Kidney capillary endothelial cell (primary cell): ENCODE measurements at places on chromosomes 1 and 21.
A peak's percentile ranks its signal among the peaks of the same experiment; 100 is the strongest.

- DNase-seq: no peak
Observed at GRCh38 chr1:85992791-85993190, 163.8 kb downstream of the COL24A1 start.

DNA sequence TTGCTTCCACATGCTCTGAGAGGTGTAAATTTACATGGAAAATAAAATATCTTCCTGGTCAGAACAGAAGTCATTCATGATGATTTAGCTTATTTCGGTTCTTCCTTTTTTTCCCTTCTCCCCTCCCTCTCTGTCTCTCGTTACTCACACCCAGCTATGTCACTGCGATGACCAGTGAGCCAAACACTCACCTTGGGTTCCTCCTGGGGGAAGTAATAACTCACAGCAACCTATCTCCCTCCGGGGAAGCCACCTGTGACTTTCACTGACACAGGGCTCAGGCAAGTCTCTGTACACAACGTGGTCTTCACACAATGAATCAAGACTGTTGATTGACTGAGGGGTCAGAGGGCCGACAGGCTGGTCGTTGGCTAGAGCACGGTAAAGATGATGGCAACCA, 135.3 kb upstream of the VANGL1 start:
- DNase-seq: no peak

DNA sequence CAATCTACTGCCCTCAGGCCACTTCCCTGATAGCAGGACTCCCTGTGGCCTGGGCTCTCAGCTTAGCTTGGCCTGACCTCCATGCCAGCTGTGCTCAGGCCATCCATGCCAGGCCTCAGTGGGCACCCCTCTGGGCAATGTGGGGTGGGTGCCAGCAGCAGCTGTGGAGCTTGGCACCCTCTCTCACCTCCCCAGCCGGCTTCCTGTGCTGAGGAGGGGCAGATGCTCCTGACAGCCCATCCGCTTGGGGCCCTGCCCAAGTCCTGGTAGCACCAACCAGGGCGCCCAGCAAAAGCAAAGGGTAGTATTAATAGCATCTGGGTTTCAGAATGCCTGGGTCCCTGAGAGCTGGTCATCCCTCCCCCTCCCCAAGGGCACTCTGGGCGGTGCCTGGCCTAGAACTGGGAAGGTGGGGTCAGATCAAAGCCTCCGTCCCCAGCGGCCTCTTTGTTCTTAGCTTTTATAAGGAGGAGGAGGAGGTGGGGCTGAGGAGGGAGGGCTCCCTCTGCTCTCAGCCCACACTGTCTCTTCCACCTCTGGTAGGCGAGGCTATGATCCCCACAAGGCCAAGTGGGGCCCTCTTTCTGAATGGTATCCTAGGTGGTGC, 6.1 kb downstream of the EFNA4 start:
- no peak for DNase-seq

GRCh38 chr1:22575532-22576149, 12.4 kb downstream of the EPHA8 start:
- DNase-seq: no peak

GRCh38 chr1:84344286-84344685, 42.8 kb downstream of the SAMD13 start:
- DNase-seq: no peak

GRCh38 chr21:38897532-38898421, 92.0 kb downstream of the ETS2 start:
- DNase-seq: no peak

GRCh38 chr1:172229942-172230341, 190.5 kb upstream of the C1orf105 start:
- DNase-seq: no peak

DNA sequence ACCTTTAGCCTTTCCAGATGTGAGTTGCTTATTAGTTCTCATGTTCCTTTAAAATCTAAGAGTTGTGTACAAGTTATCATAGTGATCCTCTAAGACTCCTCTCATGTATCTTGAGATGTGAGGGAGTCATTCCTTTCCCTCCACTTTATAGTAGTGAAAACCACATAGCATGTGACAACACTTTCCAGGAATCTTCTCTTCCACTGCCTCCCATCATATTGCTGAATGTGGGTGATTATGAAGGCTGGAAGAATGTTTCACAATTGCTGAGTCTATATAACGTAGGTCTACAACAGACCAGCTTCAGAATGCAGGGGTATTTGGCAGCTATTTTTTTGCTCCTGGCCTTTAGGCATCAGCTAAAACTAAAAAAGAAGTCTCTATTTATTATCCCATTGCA, 44.7 kb upstream of the LRRC7 start:
- no peak for DNase-seq

DNA sequence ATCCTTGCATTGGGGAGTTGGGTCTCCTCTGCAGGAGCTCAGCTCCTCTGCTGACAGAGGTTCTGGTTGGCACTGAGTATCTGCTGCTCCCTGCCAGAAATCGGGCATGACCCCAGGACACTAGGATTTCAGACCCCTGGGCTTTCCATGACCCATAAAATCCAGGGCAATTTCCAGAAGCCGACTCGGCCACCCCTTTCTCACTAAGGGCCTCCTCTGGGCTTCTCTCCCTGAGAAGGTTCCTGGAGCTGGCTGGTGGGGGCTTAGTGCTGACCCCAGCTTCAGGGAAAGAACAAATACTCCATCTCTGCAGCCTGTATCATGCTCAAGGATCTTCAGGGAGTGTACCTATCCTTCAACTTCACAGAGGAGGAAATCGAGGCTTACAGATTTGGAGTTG, 603.4 kb downstream of the PTPRU start:
- no peak for DNase-seq

DNA sequence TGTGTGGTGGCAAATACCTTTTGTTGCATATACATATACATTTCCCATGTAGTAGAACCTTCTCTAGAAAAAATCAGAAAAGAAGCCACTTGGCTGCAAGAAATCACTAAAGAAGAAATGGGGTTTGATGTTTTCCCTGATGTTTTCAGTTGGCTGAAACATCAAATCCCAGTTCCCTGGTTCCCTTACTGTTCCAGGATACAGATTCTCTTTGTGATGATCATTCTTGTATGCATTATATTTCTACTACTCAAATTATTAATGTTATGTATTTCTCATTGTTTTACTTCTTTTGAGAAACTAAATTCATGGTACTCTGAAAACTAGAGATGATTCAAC, 7.6 kb downstream of the RNU1-2 start:
- DNase-seq: no peak

GRCh38 chr1:103517380-103518047, 8.0 kb upstream of the RNPC3 start:
- no peak for DNase-seq

- DNase-seq: peak; percentile 81
Observed at GRCh38 chr1:1019122-1019999, 559 bp upstream of the AGRN start.
